ENCODE measurements at places on chromosomes 3 and 15. TPM values are rescaled to one million over a fixed set of nuclear protein-coding genes. Genes with fewer than 3 reads are reported as not detected.

DNA sequence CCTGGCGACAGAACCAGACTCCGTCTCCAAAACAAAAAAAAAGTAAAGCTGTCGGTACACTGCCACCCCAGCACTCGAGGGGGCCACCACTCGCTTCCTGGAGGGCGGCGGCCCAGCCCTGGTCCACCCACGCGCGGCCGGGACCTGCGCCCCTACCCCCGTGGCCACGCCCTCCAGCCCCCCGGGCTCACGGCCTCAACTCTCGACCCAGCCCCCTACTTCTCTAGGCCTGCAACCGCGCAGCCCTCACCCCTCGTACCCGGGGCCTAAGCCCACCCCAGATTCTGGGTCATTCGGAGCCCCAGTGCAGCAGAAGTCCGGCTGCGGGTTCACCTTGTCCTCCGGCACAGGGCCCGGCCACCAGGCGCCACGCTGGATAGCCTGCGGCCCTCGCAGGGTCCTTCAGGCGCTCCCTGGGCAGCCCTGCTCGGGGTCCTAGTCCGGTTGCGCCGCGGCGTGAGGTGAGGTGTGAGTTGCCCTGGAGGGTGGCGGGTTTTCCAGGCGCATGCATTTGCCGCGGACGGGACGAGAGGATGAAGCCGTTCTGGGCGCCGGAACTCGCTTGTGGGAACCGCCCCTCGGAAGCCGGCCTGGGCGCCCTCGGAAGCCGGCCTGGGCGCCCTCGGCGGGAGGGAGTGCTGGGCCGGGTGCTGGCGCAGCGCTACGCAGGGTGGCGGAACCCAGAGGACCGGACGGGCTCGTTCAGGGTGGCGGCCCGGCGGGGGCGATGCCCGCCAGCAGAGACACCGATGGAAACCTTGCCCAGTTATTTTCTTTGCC is 32.3 kb downstream of the SPINK8 start:
- peak; percentile 94 for DNase-seq

DNA sequence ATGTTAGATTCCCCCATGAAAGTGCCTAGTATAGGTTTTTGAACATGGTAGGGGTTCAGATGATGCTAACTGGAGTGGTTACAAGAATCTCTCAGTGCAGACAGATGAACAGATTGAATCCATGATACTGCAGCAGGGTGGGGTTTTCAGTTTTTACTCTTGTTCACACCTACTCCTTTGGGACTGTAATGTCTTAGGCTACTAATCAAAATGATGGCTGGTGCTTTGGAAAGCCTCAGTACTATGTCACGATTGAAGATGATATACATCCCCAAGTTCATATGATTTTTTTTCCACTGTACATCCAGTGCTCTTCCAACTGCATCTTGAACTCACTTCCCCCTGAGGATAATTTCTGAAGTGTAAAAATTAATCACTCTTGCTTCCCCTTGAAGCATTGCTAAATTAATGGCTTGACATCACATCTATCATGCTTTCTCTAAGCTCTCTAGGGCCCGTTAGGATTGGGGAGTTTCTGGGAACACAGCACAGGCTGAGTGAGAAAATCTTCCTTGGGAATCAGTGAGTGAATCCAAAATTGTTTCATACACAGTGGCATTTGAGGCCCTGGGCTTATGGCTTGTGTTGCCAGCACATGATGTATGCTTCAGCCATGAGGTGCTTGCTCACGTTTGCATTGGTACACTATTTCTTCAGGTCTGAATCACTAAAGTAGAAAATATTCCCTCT is 115.0 kb upstream of the TPRG1 start:
- no peak for DNase-seq

GRCh38 chr15:47139965-47140364 is 577.3 kb upstream of the SEMA6D start:
- no peak for DNase-seq

DNA sequence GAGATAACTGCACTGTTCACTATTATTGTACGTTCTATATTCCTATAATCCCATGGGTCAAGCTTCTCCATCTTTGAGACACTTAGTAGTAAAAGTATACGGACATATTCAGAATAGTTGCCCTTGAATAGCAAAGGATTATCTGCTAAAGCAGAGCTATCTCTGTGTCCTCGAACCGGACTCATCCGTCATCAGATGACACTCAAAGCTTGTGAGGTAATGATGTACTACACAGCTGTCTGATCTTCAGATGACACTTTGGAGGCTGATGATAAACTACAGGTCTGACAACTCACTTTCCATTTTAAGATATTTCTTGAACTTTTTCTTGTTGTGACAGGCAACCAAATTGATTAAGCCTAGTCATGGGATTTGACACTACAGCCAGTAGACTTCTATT is 240.2 kb downstream of the SCAPER start:
- no peak for DNase-seq

GRCh38 chr15:74790080-74790916 is 8.4 kb downstream of the CSK start:
- DNase-seq: no peak

DNA sequence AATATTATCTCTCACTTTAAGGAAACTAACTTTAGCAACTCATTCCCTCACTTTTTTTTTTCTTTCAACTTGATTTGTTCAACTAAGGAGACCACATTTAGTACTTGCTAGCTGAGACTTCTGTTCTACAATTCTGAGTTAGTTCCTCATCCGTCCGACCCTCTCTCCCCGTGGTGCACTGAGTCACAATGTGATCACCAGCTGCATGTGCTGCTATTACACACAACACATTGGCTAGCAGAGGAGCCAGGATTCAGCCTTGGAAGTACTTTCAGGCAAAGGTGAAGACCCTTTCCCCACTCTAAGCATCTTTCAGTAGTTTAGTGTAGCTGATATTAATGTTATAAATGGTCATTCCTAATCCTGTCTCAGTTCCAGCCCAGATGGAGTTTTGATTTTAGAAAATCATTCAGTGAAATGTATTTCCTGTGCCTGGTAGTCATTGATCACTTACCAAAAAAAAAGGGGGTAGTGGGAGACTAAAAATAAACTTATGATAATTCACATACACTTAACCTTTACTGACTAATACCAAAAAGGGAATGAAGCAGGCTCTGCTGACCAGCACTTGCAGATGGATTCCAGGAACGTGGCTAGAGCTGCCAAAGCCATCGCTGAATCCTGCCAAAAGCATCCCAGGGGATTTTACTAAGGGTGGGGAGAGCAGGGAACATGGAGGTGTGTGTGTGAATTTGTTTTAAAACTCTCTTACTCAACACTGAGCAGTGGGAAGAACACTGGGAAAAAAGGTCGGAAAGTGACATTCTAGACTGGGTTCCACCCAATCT is 424.8 kb downstream of the LPP start:
- DNase-seq: peak; percentile 69

GRCh38 chr3:15892311-15893227 is 94.8 kb upstream of the ANKRD28 start:
- DNase-seq: no peak

- DNase-seq: no peak
These were observed 46.3 kb upstream of the INSYN1 start for GRCh38 chr15:73799466-73799865.

DNA sequence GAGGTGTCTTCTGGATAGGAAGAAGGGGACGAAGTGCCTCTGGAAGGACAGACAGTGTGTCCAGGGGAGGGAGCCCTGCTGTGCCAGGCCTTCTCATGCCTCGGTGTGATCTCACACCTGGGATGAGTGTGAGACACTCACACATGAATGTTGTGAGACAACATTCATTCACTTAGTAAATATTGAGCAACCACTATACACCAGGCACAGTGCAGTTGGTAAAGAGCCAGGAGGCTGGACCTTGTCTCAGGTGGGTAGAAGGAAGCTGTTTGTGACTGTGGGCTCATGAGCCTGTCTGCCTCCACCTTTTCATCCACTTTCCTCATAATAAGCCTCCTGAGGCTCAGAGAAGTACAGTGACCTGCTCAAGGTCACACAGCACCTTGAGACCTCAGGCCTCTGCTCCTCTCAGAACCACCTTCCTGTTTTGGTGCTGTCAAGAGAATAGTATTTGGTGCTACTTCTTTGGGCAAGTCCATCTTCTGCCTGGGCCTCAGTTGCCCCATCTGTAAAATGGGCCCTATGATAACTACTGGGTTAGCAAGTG is 20.9 kb downstream of the SLC6A6 start:
- DNase-seq: no peak

- DNase-seq: no peak
These were observed 19.6 kb downstream of the PPARG start for GRCh38 chr3:12308517-12308916.

DNA sequence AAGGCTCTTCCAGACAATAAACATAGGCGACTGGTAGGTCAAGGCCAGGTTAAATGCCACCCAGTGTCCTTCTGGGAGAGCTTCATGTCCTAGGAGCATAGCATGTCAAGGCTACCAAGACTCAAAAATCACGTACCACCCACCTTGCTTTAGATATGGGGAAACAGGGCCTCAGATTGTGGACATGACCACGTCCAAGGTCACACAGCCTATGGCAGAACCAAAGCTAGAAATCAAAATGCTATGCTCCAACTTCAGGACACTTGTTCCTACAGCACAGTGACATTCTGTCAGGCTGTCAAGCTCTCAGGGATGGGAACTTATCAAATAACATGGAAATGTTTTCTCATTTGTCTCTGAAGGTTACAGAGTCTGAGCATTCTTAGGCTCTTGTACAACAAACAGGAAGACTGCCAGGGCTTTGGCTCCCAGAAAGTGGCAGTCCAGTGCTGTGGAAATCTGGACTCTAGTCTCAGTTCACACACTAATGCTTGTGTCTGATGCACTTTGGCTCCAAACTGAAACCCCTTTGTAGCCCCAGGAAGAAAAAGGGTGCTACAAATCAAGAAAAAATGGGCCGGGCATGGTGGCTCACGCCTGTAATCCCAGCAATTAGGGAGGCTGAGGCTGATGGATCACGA is 170.4 kb upstream of the LPP start:
- no peak for DNase-seq

DNA sequence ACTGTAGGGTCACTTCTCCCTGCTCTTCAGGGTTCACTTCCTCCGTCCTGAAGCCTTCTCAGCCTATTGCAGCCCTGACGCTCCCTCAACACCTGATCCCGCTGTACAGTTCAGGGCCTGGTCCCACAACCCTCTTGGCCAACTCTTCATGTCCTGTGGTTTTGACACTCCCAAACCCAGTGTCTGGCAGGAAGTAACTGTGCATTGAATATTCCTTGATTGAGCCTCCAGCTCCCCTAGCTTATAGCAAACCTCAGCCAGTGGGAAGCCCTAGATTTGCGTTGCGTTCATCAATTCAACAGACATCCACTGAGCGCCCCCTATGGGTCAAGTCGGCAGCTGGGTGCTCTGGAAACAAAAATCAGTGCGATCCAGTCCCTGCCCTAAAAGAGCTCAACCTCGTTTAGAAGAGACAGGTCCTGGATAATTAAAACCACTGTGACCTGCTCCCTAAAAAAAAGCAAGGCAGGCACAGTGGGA is 13.5 kb downstream of the UBAP1L start:
- DNase-seq: peak; percentile 71

GRCh38 chr3:55591888-55592287 is 104.8 kb upstream of the WNT5A start:
- DNase-seq: no peak

DNA sequence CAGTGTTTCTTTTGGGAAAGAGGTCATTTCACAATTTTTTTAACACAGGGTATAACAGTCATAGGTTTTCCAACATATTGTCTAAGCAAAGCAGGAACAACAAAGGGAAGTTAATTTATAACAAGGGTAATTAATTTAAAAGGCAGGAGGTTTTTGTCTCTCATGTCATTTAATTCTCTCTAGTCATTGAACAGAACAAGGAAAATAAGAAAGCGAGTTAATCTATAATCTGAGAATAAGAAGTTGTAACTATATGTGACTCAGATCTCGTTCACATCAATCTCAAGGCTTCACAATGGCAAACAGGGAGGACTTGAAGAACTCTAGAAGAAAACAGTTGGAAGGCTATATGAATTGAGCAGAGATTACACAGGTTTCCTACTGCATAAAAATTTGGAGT is 579.8 kb upstream of the CCDC54 start:
- DNase-seq: no peak

GRCh38 chr3:65848024-65848423 is 190.7 kb downstream of the MAGI1 start:
- no peak for DNase-seq

DNA sequence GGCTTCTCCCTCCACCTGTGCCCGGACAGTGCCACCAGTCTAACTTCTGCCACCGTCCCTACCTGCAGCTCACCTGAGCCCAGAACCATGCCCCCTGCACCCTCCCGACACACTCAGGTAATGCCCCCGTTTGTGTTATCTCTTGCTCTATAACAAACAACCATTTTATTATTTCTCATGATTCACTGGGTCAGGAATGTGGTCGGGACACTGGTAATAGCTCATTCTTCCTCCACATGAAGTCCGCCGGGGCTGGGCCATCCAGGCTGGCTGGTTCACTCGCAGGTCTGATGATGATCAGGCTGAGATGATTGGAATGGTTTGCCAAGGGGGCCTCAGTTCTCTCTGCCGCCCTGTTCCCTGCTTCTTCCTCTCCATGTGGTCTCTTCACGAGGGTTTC is 20.3 kb upstream of the NR2E3 start:
- no peak for DNase-seq

- DNase-seq: no peak
These were observed 9.1 kb upstream of the UTS2B start for GRCh38 chr3:191339316-191339917.

GRCh38 chr15:88393719-88394519 is 73.3 kb downstream of the MRPL46 start:
- DNase-seq: no peak

GRCh38 chr3:172211123-172211522 is 171.7 kb downstream of the FNDC3B start:
- no peak for DNase-seq

GRCh38 chr3:66303491-66303901 is 82.7 kb downstream of the SLC25A26 start:
- DNase-seq: no peak

DNA sequence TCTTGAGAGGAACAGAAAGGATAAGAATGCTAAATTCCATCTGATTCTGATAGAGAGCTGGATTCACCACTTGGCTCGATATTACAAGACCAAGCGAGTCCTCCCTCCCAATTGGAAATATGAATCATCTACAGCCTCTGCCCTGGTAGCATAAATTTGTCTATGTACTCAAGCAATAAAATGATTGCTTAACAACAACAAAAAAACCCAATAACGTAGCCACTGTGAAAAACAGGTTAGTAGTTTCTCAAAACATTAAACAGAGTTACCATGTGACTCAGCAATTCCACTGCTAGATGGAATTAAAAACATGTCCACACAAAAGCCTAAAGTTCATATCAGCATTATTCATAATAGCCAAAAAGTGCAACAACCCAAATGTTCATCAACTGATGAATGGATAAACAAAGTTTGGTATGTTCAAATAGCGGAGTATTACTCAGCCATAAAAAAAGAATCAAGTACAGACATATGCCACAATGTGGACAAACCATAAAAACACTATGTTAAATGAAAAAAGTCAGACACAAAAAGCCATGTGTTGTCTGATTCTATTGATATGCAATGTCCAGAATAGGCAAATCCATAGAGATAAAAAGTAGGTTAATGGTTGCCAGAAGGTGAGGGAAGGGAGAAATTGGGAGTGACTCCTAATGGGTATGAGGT is 16.8 kb downstream of the BCL2L10 start:
- DNase-seq: no peak

CDHR4 gene
- not detected for total RNA-seq

HDC gene
- not detected for total RNA-seq

SLC22A14 gene
- 0.64 TPM for total RNA-seq

CD80 gene
- total RNA-seq: not detected

PLCH1 gene
- 0.79 TPM for total RNA-seq

SLC12A1 gene
- total RNA-seq: not detected

ZMYND10 gene
- total RNA-seq: 1.9 TPM

CHAC1 gene
- total RNA-seq: 10.0 TPM

EDC3 gene
- 29.6 TPM for total RNA-seq

GP9 gene
- total RNA-seq: not detected

TMED3 gene
- total RNA-seq: 126 TPM

CNTN6 gene
- total RNA-seq: not detected

LMCD1 gene
- 33.4 TPM for total RNA-seq

PP2D1 gene
- total RNA-seq: not detected

SPTSSB gene
- total RNA-seq: 140 TPM

All from suprapubic skin (tissue), 4 donors.